ENCODE measurements at places on chromosomes 12 and 14.

DNA sequence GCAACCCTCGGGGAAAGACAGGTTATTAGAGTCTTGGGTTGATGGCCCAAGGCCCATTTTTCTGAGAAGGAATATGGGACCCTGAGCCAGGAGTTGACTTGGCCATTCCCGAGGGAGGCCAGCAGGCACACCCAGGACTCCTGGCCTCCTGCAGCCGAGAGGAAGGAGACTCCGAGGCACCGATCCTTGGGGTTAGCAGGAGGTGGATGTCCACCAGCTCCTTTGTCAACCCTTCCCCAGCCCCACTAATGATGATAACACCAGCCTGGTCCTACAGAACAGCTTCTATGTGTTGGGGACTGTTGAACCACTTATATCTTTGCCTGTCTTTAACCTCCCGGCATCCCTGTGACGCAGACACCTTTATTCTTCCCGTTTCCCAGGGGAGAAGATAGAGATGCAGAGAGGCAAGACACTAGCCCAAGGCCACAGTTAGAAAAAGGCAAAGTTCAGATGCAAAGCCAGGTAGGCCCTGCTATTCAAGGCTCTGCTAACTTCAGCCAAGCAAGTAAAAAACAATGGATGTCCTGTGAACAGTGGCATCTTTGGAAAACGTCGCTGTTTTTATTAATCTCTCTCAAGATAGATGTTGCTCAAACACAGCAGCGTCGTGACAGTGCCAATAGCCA is 767.3 kb upstream of the TBX3 start:
- no peak for DNase-seq

DNA sequence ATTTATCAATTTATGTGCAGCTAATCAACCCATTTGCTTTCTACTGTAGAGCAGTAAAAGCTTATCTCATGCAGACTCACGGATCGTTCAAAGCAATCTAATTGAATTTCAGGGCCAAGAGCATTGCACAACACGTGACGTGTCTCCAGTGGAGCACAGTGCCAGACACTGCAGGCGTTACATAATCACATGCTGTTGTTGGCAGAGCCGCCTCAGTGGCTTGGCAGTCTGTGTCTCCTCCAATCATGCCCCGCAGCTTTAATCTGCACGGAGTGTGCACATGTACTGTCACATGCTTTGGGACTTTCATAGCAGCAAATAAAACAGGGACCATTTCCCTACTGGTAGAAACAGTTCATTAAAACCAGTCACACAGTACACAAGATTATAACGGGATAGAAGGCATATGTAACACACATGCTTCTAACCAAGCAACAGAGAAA is 309.3 kb downstream of the ITPR2 start:
- DNase-seq, result no peak

- DNase-seq, result no peak
Observed at GRCh38 chr14:57610631-57611030, 117.0 kb upstream of the CCDC198 start.

DNA sequence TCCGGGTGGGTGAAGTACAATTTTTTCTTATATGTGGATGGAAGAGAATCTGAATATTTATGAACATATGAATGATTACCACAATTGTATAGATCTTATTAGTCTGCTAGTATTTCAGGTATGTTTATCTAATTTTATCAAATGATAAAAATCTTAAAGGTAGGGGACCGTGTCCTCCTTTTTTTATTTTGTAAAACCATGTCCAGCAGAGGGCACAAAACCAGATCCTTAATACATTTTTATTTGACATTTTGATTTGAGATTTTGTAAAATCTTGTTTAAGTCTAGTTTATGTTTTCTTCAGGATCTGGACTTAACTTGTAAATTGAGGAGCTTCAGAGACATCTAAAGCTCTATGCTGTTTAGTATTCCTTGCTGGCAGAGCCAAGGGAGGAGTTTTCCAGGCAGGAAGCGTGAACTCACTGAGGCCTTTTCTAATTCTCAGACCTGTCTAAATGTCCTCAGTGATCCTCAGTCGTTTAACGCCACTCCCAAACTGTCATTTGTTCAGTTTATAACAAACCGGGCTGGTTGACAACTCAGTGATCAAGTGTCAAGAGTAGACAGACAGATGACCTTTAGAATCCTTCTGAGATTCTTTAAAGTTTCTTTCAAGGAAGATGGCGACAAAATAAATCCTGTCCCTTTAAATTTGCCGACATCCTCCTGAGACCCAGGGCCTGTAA is 263.9 kb downstream of the KTN1 start:
- no peak for DNase-seq

DNA sequence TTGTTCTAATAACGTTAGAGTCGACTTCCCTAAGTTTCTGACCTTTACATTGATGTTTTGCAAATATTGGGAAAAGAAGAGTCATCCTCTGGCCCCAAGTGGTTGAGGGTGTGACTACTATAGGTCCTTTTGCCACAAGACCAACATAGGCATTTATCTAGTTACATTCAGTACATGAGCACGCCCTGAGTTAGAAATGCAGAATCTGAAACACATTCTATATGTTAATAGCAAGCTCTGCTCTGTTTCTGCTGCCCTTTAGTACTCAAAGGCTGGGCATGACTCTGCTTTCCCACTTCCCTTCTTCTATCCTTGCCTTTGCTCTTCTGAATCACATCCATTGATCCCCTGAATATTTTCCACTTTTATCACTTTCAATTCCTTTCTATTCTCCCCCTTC is 115.1 kb upstream of the PTPRB start:
- DNase-seq, result no peak

DNA sequence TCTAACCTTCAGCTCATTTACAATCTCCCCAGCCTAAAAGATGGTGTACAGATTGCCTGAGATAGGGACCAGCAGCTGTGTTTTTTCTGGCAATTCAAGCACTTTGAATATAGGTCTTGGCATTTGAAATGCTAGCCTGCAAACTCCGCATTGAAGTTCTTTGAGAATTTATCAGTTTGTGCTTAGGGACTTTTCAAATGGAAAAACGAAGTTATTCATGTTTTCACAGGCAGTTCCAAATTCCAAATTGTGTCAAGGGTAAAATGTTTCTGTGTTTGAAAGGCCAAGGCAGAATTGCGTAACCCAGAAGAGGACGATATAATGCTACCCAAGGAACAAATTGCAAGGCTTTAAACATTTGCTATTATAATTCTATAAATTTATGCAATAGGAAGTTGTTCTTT is 168.9 kb upstream of the RASSF8 start:
- DNase-seq, result no peak

Measured in GM19239 (cell line).